Stimulated activated CD8-positive, alpha-beta memory T cell treated with anti-CD3 and anti-CD28 coated beads, Interleukin-4, amount 100 ng/mL, for 1 hour (primary cell): ENCODE measurements at places on chromosomes 11 and 22.

DNA sequence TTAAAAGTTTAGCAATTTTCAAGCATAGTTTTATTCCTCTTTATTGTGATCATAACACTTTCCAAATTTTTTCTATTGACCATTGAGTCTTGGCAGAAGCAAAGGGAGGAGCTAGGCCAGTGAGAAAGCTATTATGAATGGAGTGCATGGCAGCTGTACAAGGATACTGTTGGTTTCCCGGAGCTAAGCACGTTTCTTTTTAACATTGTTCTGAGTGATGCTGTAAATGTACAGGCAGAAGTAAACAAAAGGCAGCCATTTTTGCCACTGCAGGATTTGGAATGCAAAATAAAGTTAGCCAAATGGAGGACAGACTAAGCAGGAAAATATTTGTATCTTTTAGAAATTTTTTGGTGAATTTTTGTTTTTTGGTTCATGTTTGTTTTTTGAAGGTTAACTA is 16.2 kb downstream of the CBL start:
- no peak for DNase-seq

DNA sequence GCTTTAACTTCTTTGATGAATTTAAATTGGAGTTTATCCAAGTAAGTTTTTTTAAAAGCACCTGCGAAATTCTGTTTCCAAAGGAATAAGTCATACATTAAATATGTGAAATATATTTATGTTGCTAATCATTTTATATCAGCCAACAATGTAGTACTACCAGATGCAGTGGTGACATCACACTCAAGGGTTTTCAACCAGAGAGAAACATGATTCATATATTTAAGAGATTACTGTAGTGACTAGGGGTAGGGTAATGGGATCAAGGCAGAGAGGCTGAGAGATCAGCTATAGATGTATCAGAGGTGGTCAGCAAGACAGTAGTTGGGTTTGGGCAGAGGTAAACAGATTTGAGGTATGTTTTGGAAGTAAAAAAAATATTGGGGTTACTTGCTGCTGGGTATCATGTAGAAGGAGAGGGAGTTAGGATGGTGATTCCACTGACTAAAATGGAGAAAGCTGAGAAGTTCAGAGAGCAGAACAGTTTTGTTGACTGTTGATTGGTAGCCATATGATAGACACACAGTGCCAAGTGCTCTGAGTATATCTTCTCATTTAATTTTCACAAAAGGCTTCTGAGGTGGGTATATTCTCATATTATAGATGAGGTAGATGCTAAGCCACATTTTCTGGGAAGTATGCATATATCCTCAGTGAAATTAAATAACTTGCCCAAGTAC is 39.4 kb downstream of the CEP57 start:
- DNase-seq, result no peak

DNA sequence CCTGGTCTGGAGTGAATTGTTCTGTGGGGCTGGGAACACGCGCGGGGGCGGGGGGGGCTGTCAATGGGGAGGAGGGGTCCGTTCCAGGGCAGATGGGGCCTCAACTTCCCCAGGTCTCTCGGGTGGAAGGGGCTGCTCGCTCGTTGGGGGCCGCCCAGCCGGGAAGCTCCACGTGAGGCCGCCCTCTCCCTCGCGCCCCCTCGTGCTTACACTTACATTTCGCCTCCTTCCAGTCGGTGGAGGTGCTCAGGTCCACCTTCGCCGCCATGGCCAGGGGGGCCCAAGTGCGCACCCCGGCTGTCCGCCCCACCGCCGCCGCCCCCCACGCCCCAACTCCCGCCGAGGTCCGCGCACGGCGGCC is 452 bp downstream of the MACROD1 start:
- DNase-seq, result no peak

DNA sequence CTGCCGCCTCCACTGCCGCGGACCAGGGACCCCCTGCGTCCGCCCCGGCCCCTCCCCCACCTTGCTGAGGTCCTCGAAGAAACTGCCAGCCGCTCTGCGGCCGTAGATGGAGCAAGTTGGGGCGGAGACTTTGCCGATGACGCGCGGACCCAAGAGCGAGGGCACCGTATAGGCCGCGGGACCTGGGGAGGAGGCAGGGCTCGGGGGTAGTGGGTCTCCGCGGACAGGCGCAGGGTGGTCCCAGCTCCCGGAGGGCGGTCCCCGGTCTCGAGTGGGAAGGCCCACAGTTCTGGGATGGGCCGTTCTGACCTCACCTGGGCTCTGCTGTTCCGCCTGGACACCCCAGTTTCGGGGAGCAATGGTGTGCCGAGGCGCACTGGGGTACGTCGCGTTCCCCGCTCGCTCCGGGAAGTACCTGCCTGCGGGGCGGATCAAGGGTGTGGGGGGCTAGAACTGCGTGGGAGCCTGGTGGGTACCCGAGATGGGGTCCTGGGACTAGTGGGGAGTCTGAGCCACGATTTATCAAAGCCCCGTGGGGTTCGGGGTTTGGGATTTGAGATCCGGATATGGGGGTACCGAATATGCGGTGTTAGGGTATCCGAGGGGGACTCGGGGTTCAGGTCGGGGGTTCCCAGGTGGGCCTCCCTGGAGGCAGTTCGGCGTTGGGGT is 1.2 kb upstream of the TYMP start:
- DNase-seq, result peak; percentile 73

DNA sequence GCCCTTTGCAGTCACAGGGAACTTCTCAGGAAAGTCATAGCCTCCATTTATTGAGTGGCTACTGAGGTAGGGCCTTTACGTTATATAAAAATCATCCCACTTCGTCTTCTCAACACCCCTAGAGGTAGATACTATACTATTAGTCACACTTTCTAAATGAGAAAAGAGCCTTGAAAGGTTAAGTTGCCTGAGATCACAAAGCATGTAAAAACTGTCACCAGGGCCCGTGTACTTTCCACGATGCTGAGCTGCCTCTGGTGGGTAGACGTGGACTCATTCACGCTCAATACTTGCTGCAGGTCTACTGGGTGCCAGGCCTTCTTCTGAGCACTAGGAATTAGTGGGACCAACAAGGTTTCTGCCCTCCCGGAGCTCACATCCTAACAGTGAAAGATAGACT is 16.3 kb downstream of the CHRDL2 start:
- no peak for DNase-seq
